T-helper 1 cell (primary cell): ENCODE measurements at places on chromosomes 7 and 10.

- DNase-seq, result no peak
Measured at GRCh38 chr10:62699148-62699547, 105.4 kb upstream of the ADO start.

DNA sequence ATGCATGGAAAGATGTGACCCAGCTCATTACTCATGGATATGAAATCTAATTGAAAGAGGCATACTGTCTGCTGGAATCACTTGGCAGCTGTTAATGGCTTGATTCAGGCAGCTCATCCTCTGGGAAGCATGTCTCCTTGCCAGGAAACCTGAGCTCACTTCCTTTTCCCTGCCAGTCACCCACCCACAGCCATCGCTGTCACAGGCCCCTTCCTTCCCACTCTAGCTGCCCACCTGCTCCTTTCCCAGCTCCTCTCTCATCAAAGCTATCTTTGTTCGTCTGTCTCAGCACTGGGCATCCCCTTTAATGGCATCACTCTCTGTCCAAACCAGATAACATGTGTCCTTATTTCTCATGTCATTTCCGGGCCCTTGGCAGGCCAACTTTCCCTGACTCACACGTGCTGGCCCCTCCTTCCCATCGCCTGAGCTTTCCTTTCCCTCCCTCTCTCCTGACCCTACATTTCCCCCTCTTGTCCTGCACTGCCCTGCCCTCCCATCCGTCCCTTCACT is 721.9 kb downstream of the TNS3 start:
- no peak for DNase-seq

DNA sequence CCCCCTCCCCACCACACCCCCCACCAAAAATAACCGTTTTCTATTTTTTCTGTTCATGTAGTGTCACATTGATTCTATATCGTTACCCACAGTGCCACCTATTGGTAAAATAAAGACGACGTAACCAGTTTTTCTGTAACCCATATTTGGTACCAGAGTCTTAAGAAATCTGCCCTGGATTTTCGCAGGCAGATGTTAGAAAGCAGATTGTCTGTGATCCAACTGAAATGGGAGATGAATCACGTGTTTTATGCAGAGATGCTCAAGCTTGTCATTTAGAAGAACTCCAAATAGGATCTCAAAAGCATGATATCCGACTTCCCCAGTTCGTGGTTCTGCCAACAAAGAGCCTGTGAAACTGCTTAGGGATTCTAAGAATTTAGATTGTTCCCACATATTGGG is 261.1 kb upstream of the CSTF2T start:
- DNase-seq, result no peak

DNA sequence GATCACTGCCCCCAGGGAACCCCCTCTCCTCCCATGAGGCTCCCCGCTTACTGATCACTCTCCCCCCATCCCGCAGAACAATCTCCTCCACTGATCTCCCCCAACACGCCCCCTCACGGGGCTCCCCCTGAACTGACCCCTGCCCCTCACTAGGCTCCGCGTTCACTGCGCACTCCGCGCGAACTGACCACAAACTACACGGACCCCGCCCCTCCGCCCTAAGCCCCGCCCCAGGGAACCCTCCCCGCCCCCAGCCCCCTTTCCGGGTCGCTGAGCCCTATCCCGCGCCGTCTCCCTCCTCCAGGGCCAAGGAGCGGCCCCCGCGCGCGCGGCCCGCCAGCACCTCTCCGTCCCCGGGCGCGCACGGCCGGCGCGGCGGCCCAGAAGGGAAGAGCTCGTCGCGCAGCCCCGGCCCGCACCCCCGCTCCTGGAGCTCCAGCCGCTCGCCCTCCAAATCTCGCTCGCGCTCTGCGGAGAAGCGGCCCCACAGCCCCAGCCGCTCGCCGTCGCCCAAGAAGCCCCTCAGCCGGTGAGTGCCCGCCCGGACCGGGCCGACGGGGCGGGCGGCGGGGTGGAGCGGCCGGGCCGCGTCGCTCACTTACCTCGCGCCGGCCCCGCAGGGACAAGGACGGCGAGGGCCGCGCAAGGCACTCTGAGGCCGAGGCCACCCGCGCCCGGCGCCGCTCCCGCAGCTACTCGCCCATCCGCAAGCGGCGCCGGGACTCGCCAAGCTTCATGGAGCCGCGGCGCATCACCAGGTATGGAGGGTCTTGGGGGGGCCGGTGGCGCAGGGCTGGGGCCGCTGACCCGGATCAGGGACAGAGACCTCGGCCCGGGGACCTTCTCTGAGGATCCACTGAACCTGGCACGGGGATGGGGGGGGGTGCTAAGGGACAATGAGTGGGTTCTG is 19.9 kb upstream of the HSPB1 start:
- DNase-seq, result no peak

DNA sequence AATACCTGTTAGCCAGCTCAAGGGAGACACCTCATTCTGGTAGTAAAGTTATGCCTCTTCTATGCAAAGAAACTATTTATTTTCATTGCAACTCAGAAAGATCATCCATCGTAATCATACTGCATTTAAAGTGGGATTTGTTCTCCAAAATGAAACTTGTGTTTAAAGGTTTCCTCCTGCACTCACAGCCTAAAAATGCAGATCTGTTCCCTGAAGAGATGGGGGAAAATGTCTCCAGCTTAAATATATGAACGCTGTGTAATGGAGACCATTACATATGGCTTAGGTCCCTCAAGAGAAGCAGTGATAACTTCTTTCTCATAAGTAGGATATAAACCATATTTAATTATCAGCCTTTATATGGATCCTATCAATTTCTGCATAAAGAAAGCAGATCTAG is 665.1 kb downstream of the KCNMA1 start:
- DNase-seq, result no peak

- no peak for DNase-seq
Measured at GRCh38 chr10:127472976-127473375, 76.1 kb upstream of the NPS start.

DNA sequence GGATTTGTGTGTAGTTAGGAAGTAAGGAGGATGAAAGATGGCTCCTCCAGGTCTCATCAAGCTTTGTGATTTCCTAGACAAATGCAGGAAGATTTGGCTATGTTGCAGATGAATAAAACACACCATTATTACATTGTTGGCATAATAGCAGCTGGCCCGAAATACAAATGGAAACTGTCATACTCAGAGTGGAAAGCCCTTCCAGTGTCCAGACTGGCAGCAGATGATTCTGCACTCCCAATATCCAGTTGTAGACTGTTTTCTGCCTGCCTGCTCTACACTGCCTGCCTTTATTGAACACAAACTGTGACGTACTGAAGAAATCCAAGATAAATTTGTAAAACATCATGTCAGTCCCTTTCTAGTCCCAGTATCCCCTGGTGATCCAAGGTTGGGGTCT is 99.7 kb upstream of the FZD1 start:
- no peak for DNase-seq

GRCh38 chr7:568031-568951 is 48.6 kb upstream of the PDGFA start:
- DNase-seq, result no peak
